ENCODE measurements at places on chromosomes 16 and 17.

GRCh38 chr17:3950584-3950983, 13.7 kb downstream of the ATP2A3 start:
- no peak for DNase-seq

DNA sequence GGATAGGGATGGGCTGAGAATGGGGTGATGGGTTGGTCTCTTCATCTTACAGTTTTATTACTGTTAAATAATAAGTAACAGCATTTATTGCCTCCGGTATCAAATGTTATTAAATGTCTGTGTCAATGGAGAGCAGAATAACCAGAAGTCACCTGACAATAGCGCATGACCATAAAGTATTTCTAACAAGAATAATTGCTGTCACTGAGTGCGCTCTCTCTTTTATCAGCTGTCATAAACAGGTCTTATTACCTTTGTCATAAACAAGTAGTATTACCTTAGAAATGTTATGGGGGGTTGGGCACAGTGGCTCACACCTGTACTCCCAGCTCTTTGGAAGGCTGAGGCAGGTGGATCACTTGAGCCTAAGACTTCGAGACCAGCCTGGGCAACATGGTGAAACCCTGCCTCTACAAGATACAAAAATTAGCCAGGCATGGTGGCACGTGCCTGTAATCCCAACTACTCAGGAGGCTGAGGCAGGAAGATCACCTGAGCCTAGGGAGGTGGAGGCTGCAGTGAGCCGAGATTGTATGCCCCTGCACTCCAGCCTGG, 120.6 kb downstream of the MAP2K6 start:
- DNase-seq, result no peak

GRCh38 chr16:57570301-57571070, 28.0 kb downstream of the ADGRG5 start:
- no peak for DNase-seq

DNA sequence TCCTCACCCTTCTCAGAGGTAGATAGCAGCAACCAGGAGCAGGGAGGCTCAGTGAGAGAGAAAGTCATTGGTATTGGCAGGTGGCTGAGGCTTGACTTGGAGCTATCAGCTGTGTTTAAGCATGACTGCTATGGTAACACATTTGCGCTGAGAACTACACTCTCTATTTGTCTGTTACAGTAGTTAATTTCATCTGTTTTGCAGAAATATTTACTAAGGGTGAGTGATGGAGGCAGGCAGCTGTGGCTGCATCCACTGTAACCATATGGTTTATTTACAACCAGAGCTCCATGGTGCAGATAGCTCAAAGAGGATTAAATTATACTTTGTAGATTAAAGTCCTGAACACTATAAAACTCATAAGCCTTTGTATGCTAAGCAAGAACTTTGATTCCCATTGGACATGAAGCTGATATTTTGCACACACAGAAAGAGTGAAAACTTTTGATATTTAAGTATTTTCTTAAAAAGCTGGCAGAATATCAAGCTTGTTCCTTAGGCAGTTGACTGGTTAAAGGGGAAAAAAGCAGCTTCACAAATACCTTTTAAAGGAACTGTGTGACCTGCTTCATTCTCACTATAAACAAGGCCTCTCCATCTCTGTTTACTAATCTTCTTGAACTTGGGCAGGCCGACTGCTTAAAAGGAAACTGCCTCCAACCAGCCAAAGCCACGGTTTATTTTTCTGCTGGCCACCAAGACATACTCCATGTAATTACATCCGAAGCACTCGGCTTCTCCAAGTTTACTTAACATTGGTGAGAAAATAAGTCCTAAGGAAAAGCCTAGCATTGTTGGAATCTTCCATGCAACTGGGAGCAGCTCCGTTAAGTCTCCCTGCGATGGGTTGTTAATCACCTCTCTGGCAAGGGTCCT, 299.8 kb upstream of the ZFHX3 start:
- DNase-seq, result no peak

DNA sequence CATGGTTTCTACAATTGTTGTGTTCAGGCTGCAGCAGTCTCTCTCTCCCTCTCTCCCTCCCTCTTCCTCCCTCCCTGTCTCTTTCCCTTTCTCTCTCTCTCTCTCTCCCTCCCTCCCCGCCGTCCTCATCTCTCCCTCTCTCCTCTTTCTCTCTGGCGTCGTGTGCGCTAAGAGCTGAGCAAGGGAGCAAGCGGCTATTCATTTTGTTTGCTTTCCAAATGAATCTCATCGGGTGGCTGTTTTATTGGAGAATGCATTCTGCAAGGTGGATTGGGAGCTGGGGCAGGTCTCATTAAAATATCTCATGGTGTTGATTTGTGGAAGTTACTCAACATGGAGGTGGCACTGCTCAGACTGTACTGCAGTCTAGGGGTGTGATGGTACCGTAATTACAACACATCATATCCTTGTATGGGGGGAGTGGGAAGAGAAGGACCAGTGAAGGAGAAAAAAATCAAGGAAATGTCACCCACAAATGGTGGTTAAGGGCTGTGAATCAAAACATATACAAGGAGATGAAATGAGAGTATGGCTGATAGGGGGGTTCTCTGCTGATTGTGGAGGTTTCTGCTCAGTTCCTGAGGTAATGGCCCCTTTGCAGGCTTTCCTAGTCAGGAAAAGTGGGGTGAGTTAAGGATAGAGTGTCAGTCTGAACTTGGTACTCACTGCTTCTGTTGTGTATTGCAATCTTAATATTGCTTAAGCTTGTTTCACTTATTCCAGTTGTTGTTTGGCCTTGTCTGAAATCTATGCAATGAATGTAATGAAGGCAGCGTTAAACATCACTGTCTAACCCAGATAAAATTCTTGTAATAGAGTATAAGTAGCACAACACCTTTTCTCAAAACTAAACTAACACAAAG, 2.7 kb downstream of the MSL1 start:
- no peak for DNase-seq

- no peak for DNase-seq
These were observed 1.3 kb downstream of the RBBP6 start for GRCh38 chr16:24540602-24541210.

GRCh38 chr17:9875441-9875840, 29.6 kb downstream of the RCVRN start:
- no peak for DNase-seq

GRCh38 chr17:62763891-62764600, 44.1 kb downstream of the MARCHF10 start:
- no peak for DNase-seq

DNA sequence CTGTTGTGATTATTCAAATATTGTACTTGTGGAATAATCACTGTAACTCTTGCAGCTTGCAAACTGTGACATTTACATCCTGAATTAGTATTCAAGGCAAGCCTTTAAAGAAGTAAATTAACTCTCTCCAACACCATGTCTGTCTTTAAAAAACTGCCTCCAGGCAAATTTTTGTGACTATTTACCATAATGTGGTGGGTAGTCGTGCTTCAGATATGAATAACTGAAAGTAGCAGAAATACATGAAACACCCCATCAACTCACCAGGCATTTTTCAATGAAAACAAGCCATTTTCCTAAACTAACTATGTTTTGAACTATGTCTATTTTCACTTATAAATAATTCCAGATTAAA, 217.4 kb upstream of the PSMD7 start:
- no peak for DNase-seq

DNA sequence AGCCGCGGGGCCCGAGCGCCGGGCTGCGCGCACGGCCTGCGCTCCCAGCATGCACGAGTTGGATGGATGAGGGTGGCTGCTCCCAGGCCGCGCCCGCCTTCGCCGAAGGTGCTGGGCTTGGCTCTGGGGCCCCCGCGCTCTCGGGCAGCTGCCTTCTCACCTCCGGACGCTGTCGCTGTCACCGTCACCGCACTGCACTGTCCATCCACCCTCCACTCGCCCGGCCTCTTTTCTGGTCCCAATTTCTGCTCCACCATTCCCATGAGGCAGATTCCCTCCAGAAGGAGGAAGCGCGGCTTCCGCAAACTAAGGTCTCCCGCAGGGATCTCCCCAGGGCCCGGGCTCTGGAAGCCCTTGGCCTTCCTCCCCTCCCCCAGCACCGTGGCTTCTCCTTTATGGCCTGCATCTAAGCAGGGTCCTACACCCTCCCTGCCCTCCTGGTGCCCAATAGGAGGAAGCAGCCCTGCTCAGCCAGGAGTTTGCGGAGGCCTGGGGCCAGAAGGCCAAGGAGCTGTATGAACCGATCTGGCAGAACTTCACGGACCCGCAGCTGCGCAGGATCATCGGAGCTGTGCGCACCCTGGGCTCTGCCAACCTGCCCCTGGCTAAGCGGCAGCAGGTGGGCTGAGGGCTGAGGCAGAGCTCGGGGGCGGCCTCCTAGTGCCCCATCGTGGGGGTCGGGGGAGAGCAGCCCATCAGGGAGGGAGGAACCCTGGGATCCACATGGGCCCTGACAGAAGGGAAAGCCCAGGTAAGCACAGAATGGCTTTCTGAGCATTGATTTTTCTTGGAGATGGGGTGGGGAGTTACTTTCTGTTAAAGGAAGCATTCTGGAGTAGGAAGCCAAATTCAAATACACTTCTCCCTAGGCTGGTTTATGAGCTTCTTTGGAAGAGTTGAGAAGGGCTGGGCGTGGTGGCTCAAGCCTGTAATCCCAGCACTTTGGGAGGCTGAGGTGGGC, 899 bp downstream of the ACE start:
- DNase-seq, result no peak

- no peak for DNase-seq
These were observed 40.2 kb downstream of the HS3ST3B1 start for GRCh38 chr17:14340857-14341754.

GRCh38 chr16:2895813-2896212, 12.8 kb downstream of the FLYWCH2 start:
- no peak for DNase-seq

DNA sequence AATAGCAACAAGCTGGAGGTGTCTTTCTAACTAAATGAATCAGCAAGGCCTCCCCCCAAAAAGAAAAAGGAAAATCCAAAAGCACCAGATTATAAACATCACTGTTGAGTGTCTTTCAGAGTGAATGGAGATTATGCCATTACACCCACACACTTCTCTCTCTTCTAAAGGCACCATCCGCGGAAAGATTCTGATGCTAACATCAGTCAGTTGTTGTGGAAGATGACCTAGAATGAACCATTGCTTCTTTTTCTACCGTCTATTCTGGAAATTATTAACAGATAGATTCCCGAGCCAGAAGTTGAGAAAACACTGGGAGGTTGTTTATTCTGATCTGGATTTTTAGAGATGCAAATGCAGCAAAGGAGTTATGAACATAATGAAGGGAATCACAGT, 60.9 kb upstream of the FAM20A start:
- DNase-seq, result no peak

GRCh38 chr17:59372138-59372751, 40.8 kb downstream of the YPEL2 start:
- no peak for DNase-seq

- DNase-seq, result no peak
These were observed 32.4 kb upstream of the CDYL2 start for GRCh38 chr16:80836846-80837245.

All from stimulated activated CD4-positive, alpha-beta T cell treated with anti-CD3 and anti-CD28 coated beads, Interleukin-12 subunit alpha, Interleukin-12 subunit beta, amount 100 ng/mL, for 24 hours (primary cell).